Vagina (tissue), 2 donors: ENCODE measurements at places on chromosomes 12 and 14.

GRCh38 chr12:93002293-93003054 lies 73.4 kb upstream of the EEA1 start:
- DNase-seq, result no peak

DNA sequence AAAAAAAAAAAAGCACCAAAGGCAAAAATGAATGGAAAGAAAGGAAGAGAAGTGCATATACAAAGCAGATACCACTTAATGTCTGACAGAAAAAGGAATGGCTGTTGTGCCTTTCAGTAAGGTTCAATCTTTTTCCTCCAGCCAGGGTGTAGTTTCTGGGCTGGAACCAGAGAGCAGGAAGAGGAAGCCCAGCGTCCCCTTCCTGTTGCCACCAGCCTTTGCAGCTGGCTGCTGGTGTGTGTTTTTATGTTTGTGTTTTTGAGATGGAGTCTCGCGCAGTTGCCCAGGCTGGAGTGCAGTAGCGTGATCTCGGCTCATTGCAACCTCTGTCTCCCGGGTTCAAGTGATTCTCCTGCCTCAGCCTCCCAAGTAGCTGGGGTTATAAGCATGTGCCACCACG lies 64.6 kb upstream of the LTA4H start:
- DNase-seq, result no peak

GRCh38 chr12:98352835-98353234 lies 162.6 kb upstream of the TMPO start:
- DNase-seq, result no peak

GRCh38 chr12:3273409-3273853 lies 196.3 kb downstream of the TSPAN9 start:
- no peak for DNase-seq

GRCh38 chr12:132432721-132433577 lies 57.0 kb upstream of the FBRSL1 start:
- no peak for DNase-seq

GRCh38 chr12:78802593-78802992 lies 62.0 kb upstream of the SYT1 start:
- DNase-seq, result no peak
